ENCODE measurements at places on chromosomes 1 and 21.
A peak's percentile ranks its signal among the peaks of the same experiment; 100 is the strongest.

DNA sequence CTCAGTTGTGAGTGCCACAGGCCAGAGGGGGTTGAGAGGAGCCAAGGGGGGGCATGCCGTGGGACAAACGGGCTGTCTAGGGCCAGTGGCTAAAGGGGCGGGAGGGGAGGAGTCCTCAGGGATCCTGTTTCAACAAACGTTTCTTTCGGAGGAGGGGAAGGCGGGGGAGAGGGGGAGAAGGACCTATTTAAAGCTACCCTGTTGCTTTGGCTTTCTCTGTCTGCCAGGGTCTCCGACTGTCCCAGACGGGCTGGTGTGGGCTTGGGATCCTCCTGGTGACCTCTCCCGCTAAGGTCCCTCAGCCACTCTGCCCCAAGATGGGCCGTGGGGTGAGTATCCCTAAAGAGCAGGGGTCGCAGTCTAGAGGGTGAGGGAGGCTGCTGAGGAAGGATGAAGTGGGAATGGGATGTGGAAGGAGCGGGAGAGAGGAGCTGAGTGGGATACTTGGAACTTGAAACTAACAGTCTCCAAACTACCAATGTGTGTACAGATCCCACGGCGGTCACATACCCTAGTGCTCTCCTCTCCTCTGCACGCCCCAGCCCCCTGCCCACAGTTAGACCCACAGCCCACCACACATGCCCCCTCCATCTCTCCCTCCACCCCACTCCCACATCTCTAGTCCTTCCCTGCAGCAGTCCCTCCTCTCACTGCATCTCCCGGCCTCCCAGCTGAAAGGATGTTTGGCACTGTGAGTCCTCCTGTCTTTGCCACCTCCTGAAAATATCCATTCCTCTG is at the start of gene ATP1A2:
Gene ATP1A2 (plus strand): TSS at position 215 of the 738 bp plus-strand sequence. CDS start 103 bp downstream, at position 318.
- no peak for DNase-seq

DNA sequence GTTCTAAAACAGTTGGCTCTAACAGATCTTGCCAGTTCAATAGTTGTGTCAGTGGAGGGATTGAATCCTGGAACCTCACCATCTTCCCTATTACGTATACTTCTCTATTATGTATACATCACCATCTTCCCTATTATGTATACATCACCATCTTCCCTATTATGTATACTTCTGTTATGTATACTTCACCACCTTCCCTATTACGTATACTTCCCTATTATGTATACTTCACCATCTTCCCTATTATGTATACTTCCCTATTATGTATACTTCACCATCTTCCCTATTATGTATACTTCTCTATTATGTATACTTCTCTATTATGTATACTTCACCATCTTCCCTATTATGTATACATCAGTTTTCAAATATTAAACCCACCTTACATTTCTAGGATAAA is 34.4 kb upstream of the HP1BP3 start:
- no peak for DNase-seq

- no peak for DNase-seq
Observed at GRCh38 chr1:235045034-235045690, 83.5 kb downstream of the TOMM20 start.

DNA sequence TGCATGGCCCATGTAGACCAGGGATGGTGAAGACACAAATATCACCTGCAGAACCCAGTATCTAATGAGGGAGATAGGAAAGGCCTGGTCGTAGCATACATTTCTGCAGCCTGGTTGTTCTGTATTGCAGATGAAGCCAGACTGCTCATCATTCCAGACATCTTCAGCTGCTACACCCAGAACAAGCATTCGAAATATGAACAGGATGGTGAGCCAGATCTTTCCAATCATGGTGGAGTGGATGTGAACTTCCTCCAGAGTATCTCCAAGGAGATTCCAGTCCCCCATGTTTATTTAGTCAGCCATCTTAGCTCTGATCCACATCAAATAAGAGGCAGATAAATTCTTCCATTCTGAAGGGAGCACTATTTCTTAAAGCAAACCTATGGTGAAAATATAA is 2.7 kb upstream of the MYCBP start:
- no peak for DNase-seq

DNA sequence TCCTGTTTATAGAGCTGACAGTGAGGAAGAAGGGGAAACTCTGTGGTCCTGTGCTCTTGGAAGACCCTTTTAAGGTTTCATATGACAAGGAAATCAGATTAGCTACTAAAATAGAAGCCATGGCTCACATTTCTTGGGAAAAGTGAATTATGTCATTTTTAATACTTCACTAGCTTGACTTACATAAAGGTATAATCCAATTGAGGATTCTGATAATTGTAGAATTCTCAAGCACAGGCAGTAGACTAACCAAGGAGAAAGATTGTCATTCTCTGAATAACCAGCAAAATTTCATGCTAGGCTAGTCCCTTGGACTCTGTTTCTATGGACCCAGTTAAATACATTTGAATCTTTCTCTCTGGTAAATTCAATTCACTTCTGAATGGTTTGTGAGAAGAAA is 613.0 kb upstream of the BEND5 start:
- no peak for DNase-seq

DNA sequence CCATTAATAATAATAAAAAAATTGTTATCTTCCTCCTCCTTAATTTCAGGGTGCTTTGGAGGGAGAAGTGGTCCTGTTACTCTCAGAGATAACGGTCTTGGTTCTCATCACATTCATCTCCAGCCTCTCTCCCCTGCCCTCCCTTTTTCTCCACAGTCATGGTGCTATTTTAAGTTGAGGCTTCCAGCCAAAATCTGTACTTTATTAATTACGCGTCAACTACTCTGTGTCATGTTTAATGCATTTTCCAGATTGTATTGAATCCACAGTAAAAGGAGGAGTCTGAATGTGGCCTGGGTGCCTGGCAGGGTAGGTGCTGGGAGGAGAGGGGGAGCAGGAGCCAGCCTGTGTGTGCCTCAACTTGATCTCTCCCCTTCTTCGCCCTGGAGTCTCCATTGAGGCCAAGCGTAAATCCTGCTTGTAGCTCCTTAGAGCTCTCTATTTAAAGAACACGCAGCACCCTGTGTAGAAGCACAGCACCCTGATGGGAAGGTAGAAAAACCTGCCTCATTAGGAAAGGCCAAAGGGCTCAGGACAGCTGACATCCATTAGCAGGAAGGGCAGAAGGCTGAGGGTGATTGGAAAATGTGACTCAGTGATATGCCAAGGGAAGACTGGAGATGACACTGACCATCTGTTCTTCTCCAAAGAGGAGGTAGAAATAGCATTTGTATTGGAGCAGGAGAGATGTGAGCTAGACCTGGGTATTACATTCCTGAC is 82.4 kb downstream of the PLXNA2 start:
- no peak for DNase-seq

DNA sequence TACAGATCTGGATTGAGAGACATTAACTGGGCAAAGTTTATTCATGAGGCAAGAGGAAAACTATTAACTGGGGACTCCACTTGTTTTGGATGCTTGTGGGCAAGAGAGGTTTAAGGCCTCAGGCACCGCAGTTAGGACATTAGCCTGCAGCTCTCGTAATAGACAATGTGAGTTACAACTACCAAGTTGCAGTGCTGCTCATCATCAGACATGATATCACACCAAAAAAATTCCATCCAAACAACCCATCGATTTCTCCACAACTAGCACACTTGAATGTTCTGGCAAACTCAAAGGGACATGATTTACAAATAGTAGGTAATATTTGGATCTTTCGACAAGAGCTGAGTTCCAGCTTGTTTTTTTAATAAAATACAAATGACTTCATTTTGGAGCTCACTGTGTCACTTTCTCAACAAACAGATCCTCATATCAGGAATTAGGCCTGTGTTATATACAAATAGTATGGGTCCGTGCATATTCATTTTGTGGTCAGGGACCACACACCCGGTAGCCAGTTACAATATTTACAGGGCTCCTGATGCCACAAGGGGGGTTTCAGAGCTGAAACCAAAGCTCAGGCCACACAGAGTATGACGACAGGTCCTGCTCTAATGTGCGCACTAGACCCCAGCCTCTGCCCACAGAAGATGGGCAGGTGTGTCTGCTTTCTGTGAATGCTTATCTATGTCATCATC is 128.0 kb downstream of the TGFBR3 start:
- no peak for DNase-seq

GRCh38 chr1:203338335-203339036 is 12.4 kb downstream of the FMOD start:
- peak; percentile 65 for DNase-seq

- DNase-seq, result no peak
Observed at GRCh38 chr1:22969304-22969709, 3.4 kb downstream of the LACTBL1 start.

DNA sequence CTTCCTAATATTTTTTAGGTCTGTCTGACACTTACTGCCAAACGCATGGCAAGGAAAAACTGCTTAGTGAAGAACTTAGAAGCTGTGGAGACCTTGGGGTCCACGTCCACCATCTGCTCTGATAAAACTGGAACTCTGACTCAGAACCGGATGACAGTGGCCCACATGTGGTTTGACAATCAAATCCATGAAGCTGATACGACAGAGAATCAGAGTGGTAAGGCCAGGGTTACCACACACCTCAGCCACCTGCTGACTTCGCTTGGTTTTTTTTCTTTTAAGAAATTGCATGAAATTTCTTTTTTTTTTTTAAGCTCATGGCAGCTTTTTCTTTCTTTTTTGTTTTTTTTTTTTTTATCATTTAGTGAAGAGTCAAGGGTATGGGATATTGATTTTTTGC is 17.2 kb downstream of the ATP1A1 start:
- no peak for DNase-seq

GRCh38 chr1:55696891-55697290 is 481.7 kb upstream of the USP24 start:
- DNase-seq, result no peak

DNA sequence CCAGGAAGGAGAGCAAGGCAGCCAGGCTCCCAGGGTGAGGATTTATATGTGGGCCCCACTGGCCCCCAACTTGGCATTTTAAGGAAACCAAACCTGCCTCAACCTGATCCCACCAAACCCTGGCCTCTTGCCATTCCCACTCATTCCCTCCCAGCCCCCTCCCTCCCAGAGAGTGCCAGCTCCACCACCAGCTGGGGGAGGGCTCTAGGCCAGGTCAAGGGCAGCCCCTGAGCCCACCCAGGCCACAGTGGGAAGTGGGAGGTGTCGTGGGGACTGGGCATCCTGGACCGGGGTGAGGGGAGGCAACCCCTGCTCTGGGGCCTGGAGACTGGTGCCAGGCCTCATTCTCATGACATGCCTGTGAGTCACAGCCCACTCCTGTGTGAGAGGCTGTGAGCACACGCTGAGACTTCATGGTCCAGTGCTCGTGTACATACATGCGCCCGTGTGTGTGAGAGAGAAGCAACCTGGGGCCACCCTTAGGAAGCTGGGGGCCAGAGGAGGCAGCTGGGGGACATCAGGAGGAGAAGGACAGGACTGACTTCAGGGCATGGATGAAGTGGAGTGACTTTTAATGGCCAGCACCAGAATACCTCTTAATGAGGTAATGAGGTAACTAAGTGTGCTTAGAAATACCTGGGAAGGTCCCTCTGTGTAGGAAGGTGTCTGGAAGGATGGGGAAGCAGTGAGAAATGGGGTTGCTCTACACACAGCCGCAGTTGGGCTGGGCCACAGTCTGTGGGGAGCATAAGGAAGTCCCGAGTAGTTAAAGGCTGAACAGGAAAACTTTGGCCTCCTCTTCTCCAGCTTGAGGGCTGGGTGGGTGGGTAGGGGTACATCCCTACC is at the start of gene S100A2:
Gene S100A2 (minus strand): TSS at position 316 of the 846 bp plus-strand sequence. CDS start 1,967 bp downstream, outside the sequence.
- no peak for DNase-seq

- no peak for DNase-seq
Observed at GRCh38 chr21:38356883-38357625, 100.3 kb downstream of the KCNJ15 start.

- DNase-seq, result no peak
Observed at GRCh38 chr21:42665026-42665425, 11.6 kb downstream of the PDE9A start.

- DNase-seq, result no peak
Observed at GRCh38 chr21:26443867-26444266, 129.2 kb downstream of the CYYR1 start.

DNA sequence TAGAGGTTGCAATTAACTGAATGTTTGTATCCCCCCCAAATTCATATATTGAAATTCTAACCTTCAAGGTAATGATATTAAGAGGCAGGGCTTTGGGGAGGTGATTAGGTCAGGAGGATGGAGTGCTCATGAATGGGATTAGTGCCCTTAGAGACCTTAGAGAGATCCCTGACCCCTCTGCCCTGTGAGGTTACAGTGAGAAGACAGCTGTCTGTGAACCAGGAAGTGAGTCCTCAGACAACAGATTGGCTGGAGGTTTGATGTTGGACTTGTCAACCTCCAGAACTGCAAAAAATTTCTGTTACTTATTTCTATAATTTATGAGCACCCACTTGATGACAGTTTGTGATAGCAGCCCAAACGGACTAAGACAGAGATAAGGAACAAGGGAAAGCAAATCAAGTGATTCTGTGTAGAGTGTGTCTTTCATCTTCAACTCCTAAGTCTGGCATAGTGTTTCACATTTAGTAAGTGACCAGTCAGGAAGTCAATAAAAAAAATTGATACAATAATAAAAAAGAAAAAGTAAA is 30.0 kb upstream of the RWDD3 start:
- DNase-seq, result no peak

GRCh38 chr1:202968895-202969295 is 1.8 kb upstream of the CYB5R1 start:
- peak; percentile 87 for DNase-seq

DNA sequence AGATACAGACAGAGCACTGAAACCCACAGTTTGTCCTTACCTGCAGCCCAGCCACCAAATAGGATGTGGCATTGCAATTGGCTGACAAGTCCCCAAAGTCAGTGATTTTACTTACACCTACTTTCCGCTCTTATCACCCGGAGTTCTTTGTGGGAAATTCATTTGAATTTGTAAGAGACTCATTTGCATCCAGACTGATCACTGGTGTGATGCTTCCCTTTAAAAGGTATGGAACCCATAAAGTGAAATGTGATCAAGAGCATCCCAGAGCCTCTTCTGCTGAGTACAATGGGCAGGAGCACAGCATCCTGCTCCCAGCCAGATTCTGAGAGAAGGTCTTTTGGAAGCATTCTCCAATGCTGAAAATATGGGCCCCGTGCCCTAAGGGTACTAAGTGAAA is 161.4 kb downstream of the DAB1 start:
- no peak for DNase-seq

DNA sequence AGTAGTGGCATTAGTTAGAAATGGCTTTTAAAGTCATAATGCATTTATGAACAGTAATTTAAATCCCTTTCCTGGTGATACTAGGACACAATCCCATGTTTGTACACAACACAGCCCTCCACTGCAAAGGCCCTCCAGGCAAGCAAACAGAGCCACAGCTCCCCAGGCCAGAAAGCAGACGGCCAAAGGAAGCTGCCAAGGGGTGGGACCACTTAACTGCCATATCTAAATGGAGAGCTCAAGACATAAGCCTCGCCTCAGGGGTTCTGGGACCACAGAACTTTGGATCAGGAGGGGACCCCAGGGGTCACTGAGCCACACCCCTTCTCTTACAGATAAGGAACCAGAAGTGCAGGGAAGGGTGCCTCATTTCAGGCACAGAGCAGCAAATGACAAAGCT is 189.7 kb downstream of the KCNH1 start:
- DNase-seq, result no peak

DNA sequence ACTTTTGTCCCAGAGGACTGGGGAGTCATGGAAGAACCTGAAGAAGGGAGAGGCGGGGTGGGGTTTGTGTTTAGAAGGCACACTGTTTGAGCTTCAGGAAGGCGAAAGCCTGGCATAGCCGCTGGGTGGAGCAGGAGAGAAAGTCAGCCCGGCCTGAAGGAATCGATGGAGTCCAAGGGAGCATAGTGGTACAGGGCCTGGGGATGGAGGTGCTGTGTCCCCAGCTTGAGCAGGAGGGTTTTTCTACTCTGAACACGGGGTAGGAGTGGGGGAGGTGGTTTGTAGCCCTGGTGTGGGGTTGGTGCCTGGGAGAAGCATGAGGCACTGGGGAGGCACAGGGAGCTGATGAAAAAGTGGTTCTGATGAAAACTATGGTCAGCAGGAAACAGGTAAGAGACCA is 4.7 kb upstream of the CCDC24 start:
- no peak for DNase-seq
